ENCODE measurements at places on chromosomes 2 and 18. TPM values are rescaled to one million over a fixed set of nuclear protein-coding genes. Genes with fewer than 3 reads are reported as not detected.

The MAP2 gene
- not detected for total RNA-seq

The POTEF gene
- not detected for total RNA-seq

The SERPINB11 gene
- not detected for total RNA-seq

The SIX3 gene
- not detected for total RNA-seq

The EML6 gene
- 0.78 TPM for total RNA-seq

The LRRTM1 gene
- not detected for total RNA-seq

The ZAP70 gene
- 268 TPM for total RNA-seq

The CPLX4 gene
- total RNA-seq: not detected

The CHRNA1 gene
- not detected for total RNA-seq
